ENCODE measurements at places on chromosomes 4 and X.

DNA sequence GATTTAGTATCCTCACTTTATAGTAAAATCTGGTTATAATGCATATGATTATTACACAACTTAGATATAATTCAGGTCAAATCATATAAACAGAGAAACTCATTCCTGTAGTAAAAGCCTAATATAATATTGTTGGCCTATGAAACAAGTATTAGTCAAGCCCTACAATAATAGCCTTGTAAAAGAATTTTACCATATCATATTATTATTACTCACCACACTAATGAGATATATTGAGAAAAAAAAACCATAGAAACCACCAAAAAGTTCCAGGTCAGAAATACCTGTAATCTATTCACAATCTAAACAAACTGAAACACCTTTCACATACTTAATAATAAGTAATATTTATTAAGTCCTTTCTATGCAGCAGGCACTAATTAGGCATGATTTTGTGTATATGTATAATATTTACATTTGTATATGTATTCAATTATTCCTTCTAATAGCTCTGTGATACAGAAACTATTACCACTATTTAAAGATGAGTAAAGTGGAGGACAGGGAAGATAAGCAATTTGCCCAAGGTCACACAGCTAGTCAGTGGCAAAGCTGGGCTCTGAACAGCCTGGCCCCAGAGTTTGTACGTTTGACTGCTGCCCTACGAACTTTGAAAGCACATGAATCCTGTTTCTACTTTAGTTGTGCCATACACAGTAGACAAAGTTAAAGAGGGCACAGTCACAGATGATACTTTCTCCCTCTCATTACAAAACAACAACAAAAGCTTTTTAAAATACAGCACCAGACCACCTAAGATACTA lies 9.0 kb downstream of the ZNF827 start:
- no peak for DNase-seq

GRCh38 chrX:47030339-47030738 lies 47.9 kb upstream of the RGN start:
- peak; percentile 10 for DNase-seq

GRCh38 chr4:80500613-80501012 lies 165.1 kb downstream of the CFAP299 start:
- peak; percentile 15 for DNase-seq

- DNase-seq = no peak
Observed at GRCh38 chrX:69321789-69322188, 156.5 kb upstream of the PJA1 start.

GRCh38 chr4:146237092-146237491 lies 22.8 kb downstream of the REELD1 start:
- no peak for DNase-seq

GRCh38 chrX:122788216-122788615 lies 395.9 kb upstream of the GRIA3 start:
- DNase-seq = no peak

- DNase-seq = no peak
Observed at GRCh38 chr4:42914937-42915336, 22.4 kb downstream of the GRXCR1 start.

DNA sequence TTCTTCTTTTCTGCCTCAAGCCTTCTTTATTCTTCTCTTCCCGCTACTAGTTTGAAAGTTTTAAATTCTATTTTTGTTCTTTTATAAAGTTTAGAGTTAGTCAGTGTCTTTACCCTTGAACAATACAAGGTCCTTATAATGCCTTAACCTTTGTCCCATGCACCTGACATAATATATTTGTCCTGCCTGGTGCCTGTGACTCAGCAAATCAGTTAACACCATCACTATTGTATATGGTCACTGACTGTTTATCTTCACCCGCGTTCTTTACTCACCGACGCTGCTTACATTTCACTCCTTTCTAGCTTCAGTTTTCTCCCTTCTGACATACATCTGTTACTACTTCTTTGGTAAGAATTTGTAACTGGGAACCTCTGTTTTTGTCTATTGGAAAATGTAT lies 5.7 kb downstream of the SMIM20 start:
- DNase-seq = no peak

GRCh38 chr4:107711831-107712230 lies 8.2 kb downstream of the PAPSS1 start:
- DNase-seq = no peak

DNA sequence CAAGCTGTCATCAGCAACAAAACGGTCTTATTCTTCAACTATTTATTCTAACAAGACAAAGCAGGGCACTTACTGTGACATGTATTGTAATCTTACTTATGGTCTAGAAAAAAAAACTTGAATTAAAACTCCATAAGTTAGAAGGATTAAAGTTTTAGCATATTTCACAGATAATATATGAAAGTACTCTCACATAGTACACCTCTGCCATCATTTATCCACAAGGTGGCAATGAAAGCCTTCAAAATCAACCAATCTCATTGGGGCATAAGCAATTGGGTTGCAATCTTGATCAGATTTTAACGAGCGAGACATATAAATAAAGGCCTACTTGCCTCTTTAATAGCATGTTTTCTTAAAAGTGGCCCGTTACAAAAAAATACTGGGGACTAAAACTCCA lies 1382.9 kb downstream of the FAM133A start:
- DNase-seq = no peak

- DNase-seq = no peak
Observed at GRCh38 chrX:82127228-82128123, 925.6 kb downstream of the SH3BGRL start.

DNA sequence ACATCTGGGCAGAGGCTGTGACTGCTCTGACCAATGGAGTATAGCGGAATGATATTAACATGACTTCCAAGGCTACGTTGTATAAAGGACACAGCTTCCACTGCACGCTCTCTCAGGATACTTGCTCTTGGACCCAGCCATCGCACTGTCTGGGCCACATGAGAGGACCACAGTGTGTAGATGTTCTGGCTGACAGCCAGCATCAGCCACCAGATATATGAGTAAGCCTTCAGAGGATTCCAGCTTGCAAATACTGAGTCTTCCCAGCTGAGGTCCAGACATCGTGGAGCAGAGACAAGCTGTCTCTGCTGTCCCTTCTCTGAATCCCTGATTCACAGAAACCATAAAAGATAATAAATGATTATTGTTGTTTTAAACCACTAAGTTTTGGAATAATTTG lies 146.8 kb upstream of the USP9X start:
- DNase-seq = no peak

- no peak for DNase-seq
Observed at GRCh38 chr4:159386620-159387019, 283.7 kb downstream of the RAPGEF2 start.

GRCh38 chr4:92451782-92452181 lies 148.0 kb downstream of the GRID2 start:
- DNase-seq = no peak

Data from skeletal muscle cell (primary cell).